Karpas-422 (cell line): ENCODE measurements at places on chromosomes 4 and X. TPM values are rescaled to one million over a fixed set of nuclear protein-coding genes. Genes with fewer than 3 reads are reported as not detected.

The WDFY3 gene
- not detected in 2 replicates for total RNA-seq

The ADH1C gene
- not detected in 2 replicates for total RNA-seq

The MSX1 gene
- total RNA-seq: 4.5 and 10.2 TPM in 2 replicates

DNA sequence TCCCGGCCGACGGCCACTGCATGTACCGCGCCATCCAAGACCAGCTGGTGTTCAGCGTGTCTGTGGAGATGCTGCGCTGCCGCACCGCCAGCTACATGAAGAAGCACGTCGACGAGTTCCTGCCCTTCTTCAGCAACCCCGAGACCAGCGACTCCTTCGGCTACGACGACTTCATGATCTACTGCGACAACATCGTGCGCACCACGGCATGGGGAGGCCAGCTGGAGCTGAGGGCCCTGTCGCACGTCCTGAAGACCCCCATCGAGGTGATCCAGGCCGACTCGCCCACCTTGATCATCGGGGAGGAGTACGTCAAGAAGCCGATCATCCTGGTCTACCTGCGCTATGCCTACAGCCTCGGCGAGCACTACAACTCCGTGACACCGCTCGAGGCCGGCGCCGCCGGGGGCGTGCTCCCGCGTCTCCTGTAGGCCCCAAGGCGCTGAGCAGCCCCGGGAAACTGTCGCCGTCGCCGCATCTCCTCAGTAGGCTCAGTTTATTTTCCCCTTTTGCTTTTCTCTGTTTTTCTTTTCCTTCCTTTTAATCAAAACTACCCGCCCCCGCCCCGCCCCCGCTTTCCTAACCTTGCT, 799 bp downstream of the OTUD6A start:
- H3K27me3 ChIP-seq: no peaks in the 10 kb centered on the region
- H3K27ac ChIP-seq: no peak overlapping the region
- no peaks in the 10 kb centered on the region for H3K36me3 ChIP-seq
- no peak for DNase-seq
- no peak overlapping the region for H3K4me3 ChIP-seq

GRCh38 chr4:121053601-121054143, 18.7 kb downstream of the NDNF start:
- H3K27me3 ChIP-seq: no peaks in the 10 kb centered on the region
- no peaks in the 10 kb centered on the region for H3K36me3 ChIP-seq
- no peak overlapping the region for H3K4me3 ChIP-seq
- no peak overlapping the region for H3K27ac ChIP-seq
- H3K4me1 ChIP-seq: no peaks in the 10 kb centered on the region
- DNase-seq: no peak

- H3K4me1 ChIP-seq: no peaks in the 10 kb centered on the region
- H3K4me3 ChIP-seq: no peak overlapping the region
- no peaks in the 10 kb centered on the region for H3K36me3 ChIP-seq
Observed at GRCh38 chr4:4256799-4257198, 8.8 kb upstream of the TMEM128 start.

- H3K27me3 ChIP-seq: no peaks in the 10 kb centered on the region
- no peak overlapping the region for H3K27ac ChIP-seq
- peak overlapping the region; percentile 60 for H3K4me3 ChIP-seq
- H3K36me3 ChIP-seq: no peaks in the 10 kb centered on the region
Observed at GRCh38 chrX:131802836-131803626, 220.1 kb upstream of the STK26 start.

- no peak for DNase-seq
- H3K4me1 ChIP-seq: no peaks in the 10 kb centered on the region
- H3K27ac ChIP-seq: no peak overlapping the region
- no peak overlapping the region for H3K4me3 ChIP-seq
Observed at GRCh38 chr4:97942137-97942536, 201.1 kb downstream of the STPG2 start.

GRCh38 chr4:88610771-88611170, 18.5 kb downstream of the HERC3 start:
- H3K36me3 ChIP-seq: 0 out of 2 replicates have a peak, but pooled peaks cover 6% of the 10 kb centered on the region
- H3K4me1 ChIP-seq: peaks cover 5% of the 10 kb centered on the region; the same call in 1 of the 2 replicates
- no peaks in the 10 kb centered on the region for H3K27me3 ChIP-seq

GRCh38 chrX:17488036-17488435, 113.0 kb downstream of the NHS start:
- no peak overlapping the region for H3K4me3 ChIP-seq
- no peak for DNase-seq
- H3K4me1 ChIP-seq: no peaks in the 10 kb centered on the region
- H3K27ac ChIP-seq: no peak overlapping the region
